ENCODE measurements at places on chromosomes 7 and 10.

DNA sequence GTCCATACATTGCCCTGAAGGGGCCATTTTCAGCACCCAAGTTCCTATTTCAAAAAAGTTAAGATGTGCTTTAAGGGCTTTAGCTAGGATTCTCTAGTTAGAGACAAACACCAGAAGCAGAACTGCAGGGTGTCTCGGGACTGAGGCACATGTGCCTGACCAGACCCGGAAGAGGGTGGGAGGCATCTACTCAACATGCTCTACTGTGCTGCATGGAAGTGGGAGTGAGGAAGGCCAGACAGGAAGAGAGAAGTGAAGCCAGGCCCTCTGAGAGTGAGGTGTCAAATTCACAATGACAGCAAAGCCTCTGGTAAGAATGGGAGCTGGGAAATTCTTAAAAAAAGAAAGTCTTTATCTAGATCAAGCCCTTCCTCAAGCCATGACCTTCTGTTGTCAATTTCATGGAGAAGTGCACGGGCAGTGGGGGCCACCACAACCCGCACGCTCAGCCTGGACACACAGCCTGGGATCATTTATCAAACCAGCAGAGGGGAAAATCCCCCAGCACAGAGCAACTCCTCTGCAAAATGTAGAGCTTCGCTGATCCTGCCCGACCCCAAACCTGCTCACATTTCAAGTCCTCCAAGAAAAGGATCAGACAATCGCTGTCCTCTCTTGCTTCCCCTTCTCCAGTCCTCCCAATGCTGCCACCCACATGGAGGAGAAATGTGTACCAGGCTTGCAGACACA lies 38.7 kb downstream of the PLXNA4 start:
- DNase-seq: no peak

DNA sequence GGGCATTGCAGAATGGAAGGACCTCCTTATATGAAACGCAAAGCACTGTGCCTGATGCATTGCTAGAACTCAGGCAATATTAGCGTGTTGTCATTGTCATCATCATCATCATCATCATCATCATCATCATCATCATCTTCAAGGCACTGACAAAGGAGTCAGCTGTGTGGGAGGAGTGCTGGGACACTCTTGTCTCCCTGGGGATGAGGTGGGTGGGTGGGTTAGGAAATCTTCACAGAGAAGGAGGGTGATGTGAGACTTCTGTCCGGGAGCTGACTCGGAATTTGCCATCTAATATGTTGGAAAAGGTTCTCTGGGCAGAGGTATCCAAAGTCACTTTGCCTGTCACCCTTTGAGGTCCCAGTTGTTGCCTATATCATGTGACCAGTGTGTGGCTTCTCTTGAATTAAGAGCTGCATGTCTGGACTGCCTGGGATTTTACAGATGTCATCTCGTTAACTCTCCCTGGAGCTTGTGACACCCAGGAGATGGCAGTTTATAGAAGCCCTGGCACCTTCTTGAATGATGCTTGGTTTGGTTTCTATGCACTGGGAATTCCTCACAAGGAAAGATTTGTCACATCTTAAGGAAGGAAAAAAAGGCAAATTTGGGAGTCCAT lies 7.1 kb downstream of the HTRA1 start:
- DNase-seq: no peak

GRCh38 chr10:88936656-88937055 lies 15.9 kb downstream of the ACTA2 start:
- no peak for DNase-seq

- DNase-seq: no peak
These were observed 69.1 kb downstream of the MEST start for GRCh38 chr7:130560972-130561371.

- peak; percentile 77 for DNase-seq
These were observed at the start of gene PIP4K2A for GRCh38 chr10:22714479-22715289. Gene PIP4K2A (minus strand): TSS chr10:22714578. CDS start chr10:22714326, 252 bp downstream.

DNA sequence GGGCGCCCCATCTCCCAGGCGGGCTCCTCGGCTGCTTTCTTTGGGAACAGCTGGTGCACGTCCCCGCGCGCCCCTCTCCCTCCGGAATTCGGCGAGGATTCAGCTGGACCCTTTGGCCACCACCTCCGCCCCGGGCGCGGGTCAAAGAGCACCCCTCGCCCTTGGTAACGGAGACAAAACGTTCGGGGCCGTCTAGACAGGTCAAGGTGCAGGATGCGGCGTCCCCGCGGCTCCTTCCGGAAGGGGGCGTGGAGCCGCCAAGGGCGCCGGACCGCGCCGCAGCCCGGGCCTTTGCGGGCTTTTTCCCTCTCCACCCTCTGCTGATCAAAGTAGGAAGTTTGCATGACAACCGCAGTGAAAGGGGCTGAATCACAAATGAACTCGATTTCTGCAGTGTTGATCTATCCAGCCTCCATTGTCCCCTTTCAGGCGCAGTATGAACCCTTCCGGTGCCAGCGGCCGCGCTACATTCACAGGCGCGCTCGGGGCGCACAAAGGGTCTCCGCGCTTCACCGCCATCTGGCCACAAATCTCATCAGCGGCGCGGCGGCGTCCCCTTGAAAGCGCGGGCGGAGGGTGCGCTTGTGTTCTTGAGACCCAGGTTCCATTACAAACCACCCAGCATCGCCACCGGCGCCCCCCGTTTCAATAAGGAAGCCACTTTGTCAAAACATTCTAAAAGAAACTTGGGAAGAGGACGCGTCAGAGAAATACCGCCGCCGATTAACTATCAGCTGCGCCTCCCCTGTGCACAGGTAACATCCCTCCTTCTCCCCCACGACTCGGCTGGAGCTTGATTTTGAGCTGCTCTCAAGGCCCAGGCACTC lies 36.4 kb downstream of the CNPY1 start:
- no peak for DNase-seq

DNA sequence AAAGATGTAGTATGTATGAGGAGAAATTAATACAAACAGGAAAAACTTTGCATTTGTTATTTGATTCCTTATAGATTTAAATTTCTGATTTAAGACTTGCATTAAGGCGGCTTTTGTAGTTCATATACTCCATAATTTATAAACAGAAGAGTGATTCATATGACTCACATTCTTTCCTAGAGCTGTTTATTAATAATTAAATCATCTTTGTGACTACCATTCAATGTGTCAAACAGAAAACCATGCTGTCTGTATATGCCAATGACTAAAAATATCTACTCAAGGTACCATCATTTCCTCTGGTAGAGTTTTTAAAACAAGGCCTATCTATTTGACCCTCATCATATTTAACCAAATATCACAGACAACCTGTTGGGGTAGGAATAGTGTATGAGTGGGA lies 501.7 kb downstream of the PARD3 start:
- no peak for DNase-seq

- no peak for DNase-seq
These were observed 24.9 kb downstream of the C7orf25 start for GRCh38 chr7:42886893-42887505.

- no peak for DNase-seq
These were observed 42.6 kb upstream of the C7orf33 start for GRCh38 chr7:148547951-148548350.

GRCh38 chr7:124701955-124702354 lies 63.6 kb downstream of the GPR37 start:
- DNase-seq: no peak

DNA sequence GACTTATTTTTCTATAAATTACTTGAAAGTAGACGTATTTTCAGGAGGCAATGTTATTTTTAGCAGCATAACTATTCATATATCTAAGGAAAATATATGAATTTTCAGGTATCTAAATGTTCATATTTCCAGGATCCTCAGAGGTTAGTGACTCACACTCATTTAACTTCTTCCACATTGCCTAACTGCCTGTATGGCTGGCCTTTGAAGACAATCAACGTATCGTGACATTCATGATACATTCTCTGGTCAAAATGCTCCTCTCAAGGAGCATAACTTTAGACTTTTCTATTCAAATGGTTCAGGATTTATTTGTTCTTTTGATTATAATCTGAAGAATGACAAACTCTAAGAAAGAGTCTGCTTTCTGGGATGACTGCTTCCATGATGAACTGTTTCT lies 89.3 kb downstream of the SEMA3C start:
- DNase-seq: no peak

DNA sequence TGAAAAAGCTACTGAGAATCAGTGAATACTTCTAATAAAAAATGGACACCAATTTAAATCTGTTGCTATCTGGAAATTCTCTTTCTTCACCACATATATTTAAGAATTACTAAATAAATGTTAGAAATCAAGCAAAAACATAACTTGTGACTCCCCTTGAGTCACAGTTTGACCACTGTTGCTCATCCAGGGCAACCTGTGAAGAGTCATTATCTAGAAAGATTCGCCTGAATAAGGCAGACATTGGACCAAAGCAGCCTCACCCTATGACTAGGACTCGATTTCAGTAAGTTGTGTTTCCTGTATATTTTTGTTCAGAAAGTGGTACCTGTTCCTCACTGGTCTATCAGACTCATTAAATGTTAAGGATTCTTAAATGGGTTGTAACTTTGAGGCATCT lies 572.4 kb downstream of the ATRNL1 start:
- no peak for DNase-seq

GRCh38 chr7:102061981-102062390 lies 224.7 kb upstream of the SH2B2 start:
- no peak for DNase-seq

DNA sequence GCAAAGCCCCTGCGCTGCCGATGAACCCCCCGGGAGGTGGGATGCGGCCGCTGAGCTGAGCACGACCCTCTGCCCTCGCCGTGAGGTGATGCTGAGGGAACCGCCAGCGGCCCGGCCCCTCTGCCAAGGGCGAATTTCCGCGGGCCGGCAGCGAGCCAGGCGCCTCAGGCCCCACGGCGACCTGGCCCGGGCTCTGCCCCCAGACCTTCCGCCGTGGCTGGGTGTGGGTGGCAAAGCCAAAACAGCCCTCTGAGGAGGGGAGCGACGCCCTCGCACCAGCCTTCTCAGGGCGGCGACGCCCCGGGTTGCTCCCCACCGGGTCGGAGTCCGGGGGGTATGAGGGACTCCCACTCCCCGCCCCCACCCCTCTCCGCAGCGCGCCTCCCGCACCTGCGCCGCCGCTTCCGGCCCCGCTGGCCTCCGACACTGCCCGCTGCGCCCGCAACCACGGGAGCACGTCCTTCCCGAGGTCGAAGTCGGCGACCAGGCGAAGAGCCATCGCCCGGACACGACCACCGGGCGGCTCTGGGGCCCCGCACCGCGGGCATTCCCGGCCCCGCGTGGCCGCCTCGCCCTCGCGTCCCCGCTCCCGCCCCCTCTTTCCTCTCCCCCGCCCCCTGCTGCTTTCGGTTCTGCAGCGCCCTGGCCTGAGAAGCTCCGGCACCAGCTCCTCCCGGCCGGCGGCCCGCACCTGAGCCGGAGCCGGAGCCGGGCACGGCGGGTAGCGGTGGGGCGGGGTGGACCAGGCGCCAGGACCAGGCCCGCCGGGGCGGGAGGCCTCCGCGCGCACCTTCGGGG lies at the start of gene GSAP:
GSAP (minus strand) TSS at position 527 of the 798 bp plus-strand sequence; CDS start at position 499, 28 bp downstream.
- peak; percentile 50 for DNase-seq

- DNase-seq: no peak
These were observed 1.4 kb downstream of the CUBN start for GRCh38 chr10:17128261-17128660.

DNA sequence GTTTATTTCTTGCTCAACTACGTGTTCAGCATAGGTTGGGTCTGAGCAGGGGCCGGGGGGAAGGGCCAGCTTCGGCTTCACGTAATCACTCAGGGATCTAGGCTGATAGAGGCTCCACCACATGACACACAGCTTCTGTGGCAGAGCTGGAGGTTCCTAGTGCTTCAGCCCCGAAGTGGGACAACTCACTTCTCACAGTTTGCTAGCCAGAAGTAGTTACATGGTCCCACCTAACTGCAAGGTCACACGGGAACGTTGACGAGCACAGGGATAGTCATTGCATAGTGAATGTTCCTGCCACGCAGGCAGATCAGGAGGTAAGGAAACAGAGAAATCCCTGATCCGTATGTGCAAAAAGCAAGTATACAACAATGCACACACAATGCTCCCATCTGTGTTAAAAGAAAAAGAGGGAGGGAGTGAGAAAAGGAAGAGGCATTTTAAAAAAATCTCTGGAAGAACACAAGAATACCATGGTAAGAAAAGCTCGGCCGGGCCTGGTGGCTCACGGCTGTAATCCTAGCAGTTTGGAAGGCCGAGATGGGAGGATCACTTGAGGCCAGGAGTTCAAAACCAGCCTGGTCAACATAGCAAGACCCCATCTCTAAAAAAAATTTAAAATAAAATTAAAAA lies 16.9 kb downstream of the SMURF1 start:
- DNase-seq: no peak

- no peak for DNase-seq
These were observed 115.6 kb downstream of the GLRX3 start for GRCh38 chr10:130251766-130252165.

DNA sequence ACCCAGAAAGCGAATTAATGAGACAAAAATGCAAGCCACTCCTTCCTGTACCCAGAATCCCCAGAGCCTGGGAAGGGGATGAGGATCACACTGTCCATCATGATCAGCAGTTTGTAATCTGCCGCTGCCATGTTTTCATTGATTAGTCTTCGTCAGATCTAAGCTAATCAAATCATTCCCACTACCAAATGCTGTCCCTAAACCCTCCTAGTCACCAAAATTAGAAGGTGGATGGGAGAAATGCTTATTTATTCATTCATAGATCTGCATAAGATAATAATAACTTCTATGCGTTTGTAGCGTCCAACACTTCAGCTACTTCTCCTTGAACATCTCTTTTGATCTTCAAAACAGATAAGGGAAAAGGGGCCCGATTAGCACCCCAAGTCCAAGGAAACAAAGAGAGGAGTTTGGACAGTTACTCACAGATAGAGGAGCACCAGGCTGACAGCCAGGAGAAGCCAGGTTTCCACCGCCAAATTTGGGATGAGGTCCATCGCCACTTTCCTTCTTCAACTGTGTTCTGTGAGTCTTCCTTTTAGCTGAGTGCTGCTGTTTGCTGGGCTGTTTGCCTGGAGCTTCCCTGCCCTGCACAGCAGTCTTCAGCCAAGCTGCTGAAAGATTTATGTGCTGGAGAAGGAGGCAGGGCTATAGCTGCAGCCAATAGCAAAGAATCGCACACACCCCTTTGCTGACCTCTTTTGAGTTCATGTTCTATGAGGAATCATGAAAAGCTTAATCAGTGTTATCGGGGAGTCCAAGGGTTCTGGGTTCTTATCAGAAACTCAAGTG lies at the start of gene CYP3A5:
CYP3A5 (minus strand) TSS at position 597 of the 792 bp plus-strand sequence; CDS start at position 497, 100 bp downstream.
- DNase-seq: no peak

DNA sequence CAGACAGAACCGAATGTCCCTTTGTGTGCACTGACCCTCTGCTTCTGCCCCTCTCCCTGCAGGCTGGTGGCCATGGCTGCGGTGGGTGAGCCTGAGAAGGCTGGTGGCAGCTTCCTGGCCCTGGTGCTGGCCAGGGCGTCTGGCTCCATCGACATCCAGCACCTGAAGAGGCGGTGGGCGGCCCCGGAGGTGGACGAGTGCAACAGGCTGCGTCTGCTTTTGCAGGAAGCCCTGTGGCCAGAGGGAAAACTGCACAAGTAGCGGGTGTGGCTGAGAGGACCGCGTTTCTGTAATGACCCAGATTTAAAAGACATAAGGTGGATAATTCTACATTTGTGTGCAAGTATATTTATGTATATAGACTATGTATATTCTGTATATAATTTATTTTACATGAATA lies 89.2 kb downstream of the DYNC2I1 start:
- no peak for DNase-seq

DNA sequence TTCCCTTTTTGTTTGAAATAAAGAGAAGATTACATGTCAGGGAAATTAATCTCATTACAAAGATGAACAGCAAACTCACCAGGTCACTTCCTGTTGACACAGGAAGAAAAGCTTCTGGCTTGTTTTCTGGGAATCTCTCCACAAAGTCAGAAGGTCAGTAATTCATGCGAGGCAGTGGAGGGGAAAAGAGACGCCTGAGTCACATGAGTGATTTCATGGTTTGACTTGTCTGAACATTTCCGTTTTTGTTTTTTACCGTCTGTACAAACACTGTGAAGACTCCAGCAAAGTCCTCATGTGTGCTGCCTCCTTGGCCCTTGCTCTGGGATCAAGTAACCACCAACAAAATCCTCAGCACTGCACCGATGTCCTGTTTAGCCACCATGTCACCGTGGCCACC lies 2.5 kb upstream of the HABP2 start:
- DNase-seq: no peak
